ENCODE measurements at places on chromosomes 12 and 14. TPM values are rescaled to one million over a fixed set of nuclear protein-coding genes. Genes with fewer than 3 reads are reported as not detected.

OASL gene
- total RNA-seq, result 0.34 TPM

LBHD2 gene
- 0.26 TPM for total RNA-seq

KRT78 gene
- total RNA-seq, result not detected

DCAF11 gene
- total RNA-seq, result 41.4 TPM

PIANP gene
- not detected for total RNA-seq

BMP4 gene
- total RNA-seq, result 2.3 TPM

PRKCH gene
- 37.1 TPM for total RNA-seq

ABHD12B gene
- total RNA-seq, result 0.12 TPM

EVL gene
- total RNA-seq, result 34.0 TPM

DNAJC22 gene
- 4.3 TPM for total RNA-seq

INSM2 gene
- not detected for total RNA-seq

CLEC6A gene
- total RNA-seq, result not detected

ASB2 gene
- not detected for total RNA-seq

A2M gene
- total RNA-seq, result 19.0 TPM

IAPP gene
- not detected for total RNA-seq

RTL1 gene
- not detected for total RNA-seq

EGLN3 gene
- 8.8 TPM for total RNA-seq

TAS2R50 gene
- not detected for total RNA-seq

LRRC10 gene
- total RNA-seq, result not detected

OAS1 gene
- total RNA-seq, result 2.7 TPM

GOLT1B gene
- 28.4 TPM for total RNA-seq

FAM222A gene
- 2.1 TPM for total RNA-seq

FLRT2 gene
- total RNA-seq, result 80.2 TPM

RFX4 gene
- total RNA-seq, result not detected

KRT73 gene
- not detected for total RNA-seq

TMCC3 gene
- total RNA-seq, result 4.1 TPM

BEGAIN gene
- 0.35 TPM for total RNA-seq

PRH1 gene
- total RNA-seq, result 2.6 TPM

LRTM2 gene
- total RNA-seq, result not detected

ALX1 gene
- total RNA-seq, result 6.1 TPM

GYS2 gene
- total RNA-seq, result not detected

SCN8A gene
- total RNA-seq, result 0.35 TPM

FITM1 gene
- not detected for total RNA-seq

Measured in pericardium fibroblast (primary cell).